NCI-H748 treated with DMSO at 0.1 percent for 48 hours (cell line): ENCODE measurements at places on chromosomes 6 and 20.

GRCh38 chr6:16146527-16146955 lies 17.7 kb downstream of the MYLIP start:
- peak; percentile 99 for DNase-seq

GRCh38 chr6:96762599-96762998 lies 74.7 kb downstream of the GPR63 start:
- no peak for DNase-seq

- DNase-seq: no peak
Measured at GRCh38 chr6:143896126-143896860, 32.0 kb downstream of the ZC2HC1B start.

GRCh38 chr6:152404936-152405595 lies 232.1 kb downstream of the SYNE1 start:
- no peak for DNase-seq

GRCh38 chr6:73699676-73700459 lies 3.9 kb downstream of the CD109 start:
- DNase-seq: no peak

- DNase-seq: no peak
Measured at GRCh38 chr6:44778513-44778912, 391.0 kb downstream of the CDC5L start.
